ENCODE measurements at places on chromosomes 16 and 17. TPM values are rescaled to one million over a fixed set of nuclear protein-coding genes. Genes with fewer than 3 reads are reported as not detected.

DNA sequence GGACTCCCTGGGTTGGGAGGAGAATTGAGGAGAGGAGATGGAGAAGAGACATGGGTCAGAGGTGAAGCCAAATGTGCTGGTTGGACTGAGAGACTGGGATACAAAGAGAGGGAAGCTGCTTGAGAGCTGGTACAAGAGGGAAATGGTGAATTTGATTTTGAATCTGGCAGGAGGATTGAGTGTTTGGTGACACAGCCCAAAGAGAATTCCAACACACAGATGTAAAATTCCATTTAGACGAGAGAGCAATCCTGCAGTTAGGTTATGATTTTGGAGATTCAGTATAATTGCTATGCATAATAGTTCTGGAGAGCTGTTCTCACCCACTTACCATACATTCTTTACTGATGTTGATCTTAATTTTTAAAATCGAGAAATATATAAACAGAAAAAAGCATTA is 57.7 kb downstream of the HSD17B2 start:
- DNase-seq = no peak

- DNase-seq = no peak
Measured at GRCh38 chr17:78449983-78450595, 71.6 kb downstream of the PGS1 start.

- DNase-seq = no peak
Measured at GRCh38 chr16:73428121-73428520, 380.2 kb upstream of the ZFHX3 start.

PPP1R27 gene
- not detected for total RNA-seq

- DNase-seq = no peak
Measured at GRCh38 chr17:71989117-71989516, 131.7 kb upstream of the SOX9 start.

DNA sequence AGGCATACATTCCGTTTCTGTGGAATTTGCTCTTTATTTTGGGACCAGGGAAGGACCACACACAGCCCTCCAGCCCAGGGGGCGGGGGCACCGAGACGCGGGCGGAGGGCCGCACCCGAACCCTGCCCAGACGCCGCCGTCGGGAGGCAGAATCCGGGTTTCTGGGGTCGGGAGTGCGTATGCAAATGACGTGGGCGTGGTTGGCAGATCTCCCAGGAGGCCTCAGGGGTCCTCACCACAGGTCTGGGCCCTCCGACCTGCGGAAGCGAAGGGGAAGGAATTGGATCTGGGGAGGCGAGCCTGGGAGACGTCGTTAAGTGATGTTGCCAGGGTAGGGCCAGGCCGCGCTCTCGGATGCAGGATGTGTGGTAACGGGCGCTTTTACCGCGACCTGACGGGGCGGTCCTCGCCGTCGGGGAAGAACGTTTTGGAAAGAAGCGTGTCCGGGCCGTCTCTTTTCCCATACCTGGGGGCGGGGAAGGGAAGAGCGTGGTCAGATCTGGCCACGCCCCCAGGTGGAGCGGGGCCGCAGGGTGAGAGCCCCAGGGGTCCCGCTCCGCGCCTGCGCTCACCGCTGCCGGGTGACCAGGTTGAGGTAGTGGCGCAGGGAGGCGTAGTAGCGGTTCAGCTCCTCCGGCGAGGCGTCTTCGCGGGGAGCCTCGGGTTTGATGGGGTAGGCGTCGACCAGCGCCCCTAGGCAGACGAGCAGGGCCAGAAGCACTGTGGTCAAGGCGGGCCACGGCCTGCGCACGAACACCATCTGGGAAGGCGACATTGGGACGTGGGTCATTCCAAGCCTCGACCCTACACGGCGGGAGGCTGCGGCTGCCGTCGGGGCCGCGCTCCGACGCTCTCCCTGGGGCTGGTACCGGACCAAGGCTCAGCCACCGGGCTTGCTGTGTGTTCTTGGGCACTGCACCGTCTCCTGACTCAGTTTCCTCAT is 745 bp downstream of the PYY start:
- DNase-seq = no peak

NUPR1 gene
- total RNA-seq = 127 TPM

DNA sequence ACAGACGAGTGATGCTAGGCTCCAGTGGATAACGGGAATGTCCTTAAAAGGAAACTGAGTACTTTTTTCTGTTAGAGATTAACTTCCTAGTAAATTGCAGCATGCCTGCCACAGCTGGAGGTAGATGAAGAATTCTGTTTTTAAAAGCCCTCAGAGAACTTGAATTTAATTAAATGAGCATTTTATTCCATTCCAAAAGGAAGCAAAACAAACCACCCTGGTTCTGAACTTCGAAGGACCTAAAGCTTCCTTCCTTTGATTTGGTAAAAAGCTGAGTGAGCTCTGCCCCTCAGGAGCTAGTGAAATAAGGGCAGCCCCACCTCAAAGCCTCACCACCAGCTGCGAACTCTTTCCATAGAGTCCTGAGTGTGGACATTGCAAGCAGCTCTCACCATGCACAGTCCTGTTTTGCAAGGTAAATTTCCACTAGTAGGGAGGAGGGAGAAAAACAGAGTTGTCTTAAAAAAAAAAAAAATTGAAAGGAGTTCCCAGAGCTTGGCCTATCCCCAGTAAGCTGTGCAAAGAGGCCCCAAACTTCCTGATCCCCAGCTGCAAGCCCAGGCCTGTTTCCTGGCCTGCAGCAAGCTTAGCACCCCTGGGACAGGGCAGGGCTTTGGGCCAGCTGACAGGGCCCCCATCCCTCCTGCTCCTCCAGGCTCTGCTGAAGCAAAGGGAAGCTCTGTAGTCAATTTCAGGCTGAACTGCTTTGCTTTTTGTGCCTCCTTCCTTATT is 11.2 kb downstream of the CHD9NB start:
- peak; percentile 87 for DNase-seq

GRCh38 chr16:81843243-81843582 is 64.1 kb downstream of the PLCG2 start:
- no peak for DNase-seq

GRCh38 chr17:49381033-49381432 is 19.0 kb upstream of the ZNF652 start:
- DNase-seq = no peak

- no peak for DNase-seq
Measured at GRCh38 chr16:76241755-76242154, 35.4 kb upstream of the CNTNAP4 start.

ZNF48 gene
- 8.1 TPM for total RNA-seq

WSCD1 gene
- 3.6 TPM for total RNA-seq

DNA sequence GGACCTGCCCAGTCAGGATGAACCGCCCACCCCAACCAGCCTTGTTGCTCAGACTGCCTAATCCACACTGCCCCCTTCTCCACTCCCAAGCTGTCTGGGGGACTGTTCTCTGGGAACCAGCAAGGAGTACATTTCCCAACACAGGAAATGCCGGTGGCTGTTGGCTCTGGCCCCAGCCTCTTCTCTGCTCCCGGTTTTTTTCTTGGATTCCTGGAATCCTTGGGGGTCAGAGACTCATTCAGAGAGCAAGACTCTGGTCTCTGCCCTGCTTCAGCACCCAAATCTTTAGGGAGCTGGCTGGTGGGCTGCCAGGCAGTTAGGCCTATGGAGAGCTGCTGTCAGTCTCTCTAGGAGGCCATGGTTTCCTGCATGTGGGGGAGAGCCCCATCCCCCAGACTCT is 10.8 kb upstream of the MTMR4 start:
- DNase-seq = no peak

SOX9 gene
- total RNA-seq = 21.4 TPM

Measured in ureter (tissue), 1 donor.